ENCODE measurements at places on chromosomes 4 and X. TPM values are rescaled to one million over a fixed set of nuclear protein-coding genes. Genes with fewer than 3 reads are reported as not detected.

SH2D1A gene
- total RNA-seq = 1.0 TPM

DTHD1 gene
- 0.83 TPM for total RNA-seq

TSPAN7 gene
- total RNA-seq = 42.6 TPM

KCNE5 gene
- total RNA-seq = not detected

TBC1D1 gene
- total RNA-seq = 61.3 TPM

LDB2 gene
- 36.3 TPM for total RNA-seq

TMPRSS11B gene
- total RNA-seq = not detected

ZNF280C gene
- total RNA-seq = 3.8 TPM

GCNA gene
- total RNA-seq = 1.1 TPM

MED14 gene
- 20.4 TPM for total RNA-seq

SLC4A4 gene
- total RNA-seq = 30.4 TPM

CHRDL1 gene
- 68.7 TPM for total RNA-seq

SPANXD gene
- not detected for total RNA-seq

SYAP1 gene
- 41.2 TPM for total RNA-seq

ADGRG4 gene
- total RNA-seq = not detected

TKTL2 gene
- not detected for total RNA-seq

FHIP1A gene
- 28.4 TPM for total RNA-seq

TLR8 gene
- 7.6 TPM for total RNA-seq

FAM47A gene
- total RNA-seq = not detected

ARX gene
- 0.44 TPM for total RNA-seq

NAP1L3 gene
- 0.67 TPM for total RNA-seq

IL1RAPL2 gene
- not detected for total RNA-seq

CFP gene
- total RNA-seq = 16.4 TPM

IQCM gene
- total RNA-seq = not detected

H2AZ1 gene
- 104 TPM for total RNA-seq

H2BW2 gene
- not detected for total RNA-seq

NAP1L5 gene
- total RNA-seq = 1.5 TPM

OTOP1 gene
- total RNA-seq = not detected
